ENCODE measurements at places on chromosomes 4 and X. TPM values are rescaled to one million over a fixed set of nuclear protein-coding genes. Genes with fewer than 3 reads are reported as not detected.

ADH1A gene
- not detected for total RNA-seq

DNA sequence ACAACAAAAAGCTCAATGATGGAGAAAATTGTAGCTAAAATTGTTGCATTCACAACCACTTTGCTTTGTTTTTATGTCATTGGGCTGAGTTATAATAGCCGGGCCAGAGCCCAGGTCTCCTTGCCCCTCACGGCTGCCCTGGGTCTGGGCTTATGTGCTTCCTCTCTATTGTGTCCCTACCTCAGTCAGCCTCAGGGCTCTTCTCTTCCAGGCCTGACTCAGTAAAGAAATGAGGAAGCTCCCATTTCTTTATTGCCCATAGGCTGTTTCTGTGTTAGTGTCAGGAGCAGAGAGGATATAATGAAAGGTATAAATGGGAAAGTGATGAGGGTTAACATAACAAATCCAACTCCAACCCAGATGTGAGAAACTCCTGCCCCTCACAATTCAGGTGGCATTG lies 18.0 kb downstream of the BST1 start:
- DNase-seq, result no peak

FAM241A gene
- 9.1 TPM for total RNA-seq

- no peak for DNase-seq
These were observed 2.4 kb downstream of the ANKRD50 start for GRCh38 chr4:124710015-124710741.

USP27X gene
- 2.7 TPM for total RNA-seq

SYTL5 gene
- total RNA-seq, result 2.8 TPM

C4orf36 gene
- 0.61 TPM for total RNA-seq

Data from heart left ventricle (tissue), 16 donors.